Left lobe of liver (tissue), 2 donors: ENCODE measurements at places on chromosomes 16 and 17.

- DNase-seq, result no peak
Measured at GRCh38 chr17:77228241-77228752, 87.5 kb downstream of the SEC14L1 start.

GRCh38 chr16:19472482-19472881 is 49.4 kb downstream of the GDE1 start:
- no peak for DNase-seq

DNA sequence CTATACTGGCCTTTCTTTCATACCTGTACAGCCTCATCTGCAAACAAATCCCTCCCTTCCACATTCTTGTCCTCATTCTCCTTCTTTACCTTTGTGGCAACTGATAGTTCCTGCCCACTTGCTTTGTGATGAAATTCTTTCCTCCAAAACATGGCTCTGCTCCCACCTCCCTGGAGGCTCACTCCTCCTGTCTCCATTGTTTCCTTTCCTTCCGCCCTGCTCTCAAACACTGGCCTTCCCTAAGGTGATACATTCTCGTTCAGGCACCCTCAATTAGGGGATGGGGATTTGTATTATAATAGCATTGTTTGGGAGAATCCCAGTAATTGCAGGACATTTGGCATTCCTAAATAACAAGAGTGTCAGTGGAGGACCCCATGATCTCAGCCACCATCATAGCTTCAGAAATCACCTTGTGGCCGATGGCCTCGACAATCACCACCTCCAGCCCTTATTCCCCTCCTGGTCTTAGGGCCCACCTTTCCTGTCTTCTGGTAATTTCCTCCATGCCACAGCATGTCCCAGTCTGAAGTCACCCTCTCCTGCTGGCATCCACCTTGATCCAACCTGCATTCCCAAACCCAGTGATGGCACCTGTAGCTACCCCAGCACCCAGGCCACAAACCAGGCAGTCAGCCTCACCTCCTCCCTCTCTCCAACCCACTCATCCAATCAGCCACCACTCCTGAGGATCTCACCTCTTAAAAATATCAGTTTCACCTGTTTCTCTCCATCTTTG is 7.9 kb downstream of the UNC119 start:
- no peak for DNase-seq

GRCh38 chr16:13401641-13402040 is 500.2 kb downstream of the SHISA9 start:
- no peak for DNase-seq

DNA sequence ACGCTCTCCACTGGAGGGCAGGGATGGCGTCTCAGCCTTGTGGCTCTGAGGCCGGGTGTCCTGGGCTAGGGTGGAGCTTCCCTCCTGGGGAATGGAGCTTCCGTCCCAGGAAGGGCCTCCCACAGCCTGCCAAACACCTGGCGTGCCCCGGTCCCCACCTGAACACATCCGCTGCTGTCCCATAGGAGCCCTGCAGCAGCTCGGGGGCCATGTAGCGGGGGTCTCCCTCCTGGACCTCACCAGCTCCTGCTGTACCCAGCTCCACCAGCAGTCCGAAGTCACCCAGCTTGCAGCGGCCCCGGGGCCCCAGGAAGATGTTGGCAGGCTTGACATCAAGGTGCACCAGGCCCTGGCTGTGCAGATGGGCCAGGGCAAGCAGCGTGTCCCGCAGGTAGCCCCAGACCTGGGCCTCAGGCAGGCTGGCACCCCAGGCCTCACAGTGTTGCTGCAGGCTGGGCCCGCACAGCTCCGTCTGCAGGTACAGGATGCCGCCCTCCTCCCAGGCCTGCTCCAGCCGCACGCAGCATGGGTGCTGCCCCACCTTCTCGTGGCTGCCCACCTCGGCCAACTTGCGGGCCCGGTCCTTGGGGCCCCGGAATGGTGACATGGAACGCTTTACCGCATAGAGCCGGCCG is 5.0 kb downstream of the PKMYT1 start:
- DNase-seq, result no peak

- DNase-seq, result no peak
Measured at GRCh38 chr16:67825906-67826305, 16.2 kb upstream of the THAP11 start.

GRCh38 chr17:42270596-42270995 is 5.6 kb downstream of the STAT5B start:
- DNase-seq, result no peak

DNA sequence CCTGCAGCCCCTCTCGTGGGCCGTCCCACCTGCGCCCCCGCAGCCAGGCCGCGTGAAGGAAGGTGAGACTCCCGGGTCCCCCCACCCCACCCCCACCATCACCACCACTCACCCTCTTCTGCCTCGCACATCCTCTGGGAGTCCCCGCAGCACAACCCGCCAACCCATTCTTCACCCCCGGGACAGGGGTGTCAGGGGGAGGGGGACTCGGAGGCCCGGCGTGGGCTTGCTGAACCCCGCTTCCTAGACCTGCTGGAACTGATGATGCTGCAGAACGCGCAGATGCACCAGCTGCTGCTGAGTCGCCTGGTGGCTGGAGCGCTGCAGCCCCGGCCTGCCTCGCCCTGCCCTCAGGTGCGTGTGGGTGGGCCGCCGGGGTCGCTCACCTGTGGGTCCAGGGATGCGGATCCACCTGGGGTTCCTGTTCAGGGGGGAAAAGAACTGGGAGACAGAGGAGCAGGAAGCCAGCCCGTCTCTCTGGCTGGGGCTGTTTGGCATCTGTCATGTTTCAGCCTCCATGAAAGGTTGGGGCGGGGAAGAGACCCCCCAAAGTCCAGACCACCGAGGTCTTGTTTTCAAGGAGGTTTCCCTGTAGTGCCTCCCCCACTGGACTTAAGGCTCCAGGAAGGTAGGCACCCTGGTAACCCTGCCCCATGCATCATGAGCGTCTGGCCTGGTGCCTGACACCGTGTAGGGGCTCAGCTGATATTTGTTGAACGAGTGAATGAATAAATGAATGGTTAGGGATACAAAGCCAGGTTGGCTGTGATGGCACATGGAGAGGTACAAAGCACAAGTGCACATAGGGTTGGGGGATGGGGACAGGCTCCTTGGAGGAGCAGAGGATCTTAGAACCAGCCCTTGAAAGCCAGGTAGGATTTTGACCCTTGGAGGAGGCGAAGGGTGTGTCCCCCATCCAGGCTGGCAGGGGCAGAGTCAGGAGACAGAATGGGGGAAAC is 849 bp downstream of the PRR29 start:
- DNase-seq, result no peak

DNA sequence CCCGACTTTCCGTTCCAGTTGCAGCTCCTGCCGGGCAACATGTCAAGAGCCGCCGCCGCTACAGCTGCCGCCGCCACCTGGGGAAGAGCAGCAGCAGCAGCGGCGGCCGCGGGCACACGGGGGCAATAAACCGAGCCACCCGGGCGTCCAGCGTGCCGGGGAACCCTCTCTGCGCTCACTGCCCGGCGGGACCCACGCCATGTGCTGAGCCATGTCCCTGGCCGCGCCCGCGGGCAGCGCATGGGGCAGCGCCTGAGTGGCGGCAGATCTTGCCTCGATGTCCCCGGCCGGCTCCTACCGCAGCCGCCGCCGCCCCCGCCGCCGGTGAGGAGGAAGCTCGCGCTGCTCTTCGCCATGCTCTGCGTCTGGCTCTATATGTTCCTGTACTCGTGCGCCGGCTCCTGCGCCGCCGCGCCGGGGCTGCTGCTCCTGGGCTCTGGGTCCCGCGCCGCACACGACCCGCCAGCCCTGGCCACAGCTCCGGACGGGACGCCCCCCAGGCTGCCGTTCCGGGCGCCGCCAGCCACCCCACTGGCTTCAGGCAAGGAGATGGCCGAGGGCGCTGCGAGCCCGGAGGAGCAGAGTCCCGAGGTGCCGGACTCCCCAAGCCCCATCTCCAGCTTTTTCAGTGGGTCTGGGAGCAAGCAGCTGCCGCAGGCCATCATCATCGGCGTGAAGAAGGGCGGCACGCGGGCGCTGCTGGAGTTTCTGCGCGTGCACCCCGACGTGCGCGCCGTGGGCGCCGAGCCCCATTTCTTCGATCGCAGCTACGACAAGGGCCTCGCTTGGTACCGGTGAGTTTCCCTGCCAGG is 604 bp downstream of the HS3ST3B1 start:
- DNase-seq, result no peak

DNA sequence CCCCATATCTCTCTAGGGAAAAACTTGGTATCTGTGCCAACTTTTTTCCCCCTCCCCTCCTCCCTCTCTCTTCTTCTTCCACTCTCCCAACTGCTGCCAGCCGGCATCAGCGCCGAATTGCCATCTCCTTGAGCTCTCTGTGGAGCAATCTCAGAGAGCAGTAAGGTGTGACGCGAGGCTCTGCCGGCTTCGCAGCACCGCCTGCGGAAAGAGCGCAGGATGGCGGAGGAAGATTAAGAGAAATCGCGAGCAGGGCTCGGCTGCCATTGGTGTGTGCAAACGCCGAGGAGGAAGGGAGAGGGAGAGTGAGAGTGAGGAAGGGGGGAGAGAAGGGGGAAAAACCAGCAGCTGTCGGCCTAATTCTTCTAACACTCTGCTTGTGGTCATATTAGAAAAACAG is 44.2 kb downstream of the NEUROD2 start:
- no peak for DNase-seq

GRCh38 chr17:56756536-56756935 is 77.2 kb downstream of the C17orf67 start:
- no peak for DNase-seq

- DNase-seq, result no peak
Measured at GRCh38 chr17:6471531-6472465, 27.5 kb downstream of the PIMREG start.

GRCh38 chr16:4525634-4526277 is 12.8 kb downstream of the CDIP1 start:
- DNase-seq, result no peak

GRCh38 chr17:56152874-56153602 is at the start of gene ANKFN1:
Gene ANKFN1, plus strand, starts transcription at chr17:56153475. Its CDS starts 59,193 bp downstream, at chr17:56212668.
- DNase-seq, result no peak

DNA sequence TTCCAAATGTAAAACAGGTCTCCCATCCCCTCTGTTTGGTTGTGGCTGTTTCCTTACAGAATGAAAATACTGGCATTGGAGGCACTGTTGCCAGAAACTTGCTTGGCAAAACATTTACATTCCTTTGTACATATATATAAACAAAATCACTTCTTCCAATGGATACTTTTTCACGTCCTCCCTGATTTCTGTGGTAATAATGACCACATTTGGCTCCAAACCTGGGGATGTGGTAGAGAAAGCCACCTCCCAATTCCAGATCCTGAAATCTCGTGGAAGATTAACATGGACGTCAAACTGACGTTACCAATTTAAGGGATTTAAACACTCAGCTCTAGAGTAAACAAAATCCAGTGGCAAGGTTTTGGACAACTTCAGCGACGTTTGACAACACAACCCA is 370.8 kb upstream of the ZFHX3 start:
- DNase-seq, result no peak

- no peak for DNase-seq
Measured at GRCh38 chr17:33987162-33987561, 267.9 kb upstream of the CCL2 start.

- no peak for DNase-seq
Measured at GRCh38 chr17:80177986-80178595, 8.3 kb downstream of the CARD14 start.

- DNase-seq, result no peak
Measured at GRCh38 chr16:85829171-85829719, 29.8 kb downstream of the COX4I1 start.

DNA sequence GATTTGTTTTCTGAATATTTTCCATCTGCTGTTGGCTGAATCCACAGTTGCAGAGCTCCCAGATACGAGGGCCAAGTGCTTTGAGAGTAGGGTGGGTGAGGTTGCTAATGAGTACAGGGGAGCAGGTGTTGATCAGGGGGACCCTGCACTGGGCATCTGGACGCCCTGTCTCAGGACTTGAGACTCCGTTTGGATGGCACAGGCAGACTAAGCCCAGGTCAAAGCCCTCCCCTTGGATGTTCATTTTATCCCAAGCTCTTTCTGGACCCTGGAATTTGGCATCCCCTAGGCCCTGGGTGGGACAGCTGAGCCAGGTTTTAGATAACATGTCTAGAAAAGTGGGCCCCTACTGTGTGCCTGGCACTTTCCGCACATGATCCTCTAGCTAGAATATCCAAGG is 12.1 kb downstream of the USP6 start:
- DNase-seq, result no peak

DNA sequence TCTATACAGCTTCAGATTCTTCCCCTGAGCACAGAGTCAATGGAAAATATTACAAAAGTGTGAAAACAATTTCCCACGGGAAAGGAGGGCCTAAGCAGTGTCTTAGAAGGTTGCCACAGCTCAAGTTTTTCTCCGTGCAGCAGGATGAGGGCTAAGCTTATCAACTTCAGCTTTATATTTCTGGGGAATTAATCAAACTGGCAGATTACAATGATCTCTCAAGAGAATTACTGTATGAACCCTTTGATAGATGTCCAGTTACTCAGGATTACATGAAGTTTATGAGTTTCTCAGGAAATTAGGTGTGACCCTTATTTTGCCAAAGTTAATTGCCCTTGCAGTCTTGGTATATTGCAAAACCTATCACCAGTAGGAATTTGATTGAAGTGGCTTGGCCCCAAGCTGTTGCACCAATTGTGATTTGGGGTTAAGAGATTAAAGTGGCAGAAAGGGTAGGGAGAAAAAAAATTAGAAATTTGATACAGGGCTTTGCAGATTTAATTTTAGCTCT is 298.4 kb downstream of the MAP2K6 start:
- no peak for DNase-seq

- no peak for DNase-seq
Measured at GRCh38 chr17:40022497-40022896, 7.3 kb downstream of the CSF3 start.

DNA sequence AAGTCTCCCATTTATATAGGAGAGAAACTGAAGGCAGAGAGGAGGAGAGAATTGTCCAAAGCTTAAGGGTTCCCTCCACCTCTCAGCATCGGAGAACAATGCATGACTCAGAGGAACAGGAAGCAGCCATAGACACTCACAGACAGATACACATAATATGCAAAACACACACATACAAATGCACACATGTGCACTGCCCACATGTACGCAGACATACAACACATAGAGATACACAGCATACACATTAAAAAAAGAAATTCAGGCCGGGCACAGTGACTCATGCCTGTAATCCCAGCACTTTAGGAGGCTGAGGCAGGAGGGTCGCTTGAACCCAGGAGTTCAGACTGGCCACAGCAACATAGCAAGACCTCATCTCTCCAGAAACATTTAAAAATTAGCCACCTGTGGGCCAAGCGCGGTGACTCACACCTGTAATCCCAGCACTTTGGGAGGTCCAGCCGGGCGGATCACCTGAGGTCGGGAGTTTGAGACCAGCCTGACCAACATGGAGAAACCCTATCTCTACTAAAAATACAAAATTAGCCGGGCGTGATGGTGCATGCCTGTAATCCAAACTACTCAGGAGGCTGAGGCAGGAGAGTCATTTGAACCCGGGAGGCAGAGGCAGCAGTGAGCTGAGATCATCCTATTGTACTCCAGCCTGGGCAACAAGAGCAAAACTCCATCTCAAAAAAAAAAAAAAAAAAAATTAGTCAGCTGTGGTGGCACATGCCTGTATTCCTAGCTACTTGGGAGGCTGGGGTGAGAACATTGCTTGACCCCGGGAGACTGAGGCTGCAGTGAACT is 11.3 kb downstream of the ERAL1 start:
- no peak for DNase-seq

- DNase-seq, result no peak
Measured at GRCh38 chr17:40068129-40068581, 5.4 kb downstream of the THRA start.
